ENCODE measurements at places on chromosomes 13 and 19.

DNA sequence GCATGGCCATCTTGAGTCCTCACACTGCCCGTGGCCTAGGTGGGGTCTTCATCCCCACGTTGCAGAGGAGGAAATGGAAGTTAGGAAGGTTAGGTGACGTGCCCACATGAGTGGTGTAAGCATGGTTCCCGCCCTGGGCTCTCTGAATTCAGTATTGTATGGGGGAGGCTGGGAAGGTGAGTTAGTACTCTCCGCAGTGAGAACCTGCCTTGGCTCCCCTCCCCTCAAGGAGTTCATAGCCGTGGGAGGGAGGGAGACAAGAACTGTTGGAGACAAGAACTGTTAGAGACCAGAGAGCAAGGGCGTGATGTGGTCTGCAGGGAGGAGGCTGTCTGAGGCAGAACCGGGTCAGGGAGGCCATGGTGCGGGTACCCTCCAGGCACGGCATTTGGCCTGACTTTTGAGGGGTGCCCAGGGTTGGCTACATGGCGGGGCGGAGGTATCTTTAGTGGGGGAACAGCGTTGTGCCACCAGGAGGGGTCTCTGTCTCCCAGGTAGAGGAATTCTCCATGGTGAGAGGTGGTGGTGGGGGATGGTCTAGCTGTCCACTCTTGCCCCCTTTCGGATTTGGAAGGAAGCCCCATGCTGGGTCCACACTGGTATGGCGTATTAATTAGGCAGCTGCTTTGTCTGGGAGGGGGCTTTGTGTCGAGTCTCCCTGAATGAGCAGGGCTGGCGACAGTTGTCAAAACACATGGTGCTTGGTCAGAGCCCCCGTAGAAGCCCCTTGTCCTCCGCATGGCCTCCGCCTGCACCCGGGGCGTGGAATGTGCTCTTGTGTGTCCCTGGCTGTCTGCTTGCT is 45.8 kb downstream of the CAPN12 start:
- no peak for DNase-seq

GRCh38 chr19:42225718-42226292 is 5.7 kb downstream of the ZNF526 start:
- DNase-seq = no peak

- DNase-seq = no peak
Observed at GRCh38 chr13:112803422-112803821, 113.6 kb downstream of the ATP11A start.

GRCh38 chr19:10727685-10728201 is 9.9 kb downstream of the DNM2 start:
- no peak for DNase-seq

GRCh38 chr13:72246396-72246795 is 379.4 kb upstream of the DACH1 start:
- DNase-seq = no peak

DNA sequence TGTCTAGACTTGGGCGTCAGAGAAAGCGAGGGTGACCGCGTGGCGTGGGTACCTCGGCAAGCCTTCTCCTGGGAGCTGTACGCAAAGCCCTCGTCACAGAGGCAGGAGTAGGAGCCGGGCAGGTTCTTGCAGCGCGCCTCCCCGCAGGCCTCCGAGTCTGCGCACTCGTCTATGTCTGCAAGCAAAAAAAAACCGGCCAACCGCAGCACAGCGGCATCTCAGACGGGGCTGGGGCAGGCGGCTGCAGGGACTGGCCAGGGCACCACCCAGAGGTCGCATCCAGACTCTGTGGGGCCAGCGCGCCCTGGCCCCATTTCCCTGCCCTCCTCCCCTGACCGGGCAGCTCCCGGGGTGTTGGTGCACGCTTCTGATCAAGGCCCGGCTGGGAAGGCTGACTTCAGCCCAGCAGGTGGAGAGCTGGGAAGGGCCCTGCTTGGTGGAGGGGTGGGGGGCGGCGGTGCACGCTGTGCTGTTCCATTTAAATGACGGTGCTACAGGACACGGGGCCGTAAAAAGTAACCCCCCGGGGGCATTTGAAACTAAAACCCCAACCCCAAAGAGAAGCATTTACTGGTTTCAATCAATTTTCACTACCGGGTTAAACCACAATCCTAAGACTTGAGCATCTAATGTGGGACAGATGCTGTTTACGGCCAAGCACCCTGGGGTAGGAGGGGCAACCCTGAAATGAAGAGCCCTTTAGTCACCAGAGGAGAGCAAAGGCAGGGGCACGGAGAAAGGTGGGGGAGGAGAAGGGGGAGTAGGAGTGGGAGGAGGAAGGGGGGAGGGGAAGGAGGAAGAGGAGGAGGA is 28.2 kb downstream of the GAS6 start:
- no peak for DNase-seq
